NCI-H510A treated with DMSO at 0.1 percent for 48 hours (cell line): ENCODE measurements at places on chromosomes 1 and 21.
A peak's percentile ranks its signal among the peaks of the same experiment; 100 is the strongest.

GRCh38 chr1:61570191-61570590 lies 154.8 kb downstream of the TM2D1 start:
- DNase-seq = no peak

DNA sequence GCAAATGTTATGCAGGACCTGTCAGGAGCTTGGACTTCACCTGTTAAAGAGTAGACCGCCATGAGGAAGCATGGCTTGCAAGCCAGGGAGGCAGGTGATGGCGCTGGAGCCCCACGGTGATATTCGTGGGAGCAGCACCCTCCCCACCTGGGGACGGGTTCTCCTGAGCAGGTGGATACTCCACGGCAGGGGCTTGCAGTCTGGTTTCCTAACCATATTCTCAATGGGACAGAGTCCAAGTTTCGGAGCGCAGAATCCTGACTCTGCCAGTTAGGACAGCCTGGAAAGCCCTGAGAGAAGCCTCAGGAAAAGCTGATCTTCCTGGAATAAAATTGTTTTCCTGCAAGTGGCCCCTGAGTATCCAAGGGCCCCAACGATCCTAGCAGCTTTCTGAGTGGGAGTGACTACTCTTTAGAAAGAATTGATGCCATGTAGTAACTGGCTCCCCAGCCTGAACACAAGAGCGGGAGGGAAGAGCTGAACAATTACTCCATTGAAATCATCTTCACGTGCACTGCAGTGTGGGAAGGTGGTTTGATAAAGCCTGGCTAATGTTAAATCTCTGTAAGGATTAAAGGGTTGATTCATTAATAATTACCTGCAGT lies 146.3 kb upstream of the RAB4A start:
- no peak for DNase-seq

- DNase-seq = peak; percentile 82
Measured at GRCh38 chr1:149888247-149888998, 10.9 kb upstream of the BOLA1 start.

- DNase-seq = no peak
Measured at GRCh38 chr1:67414574-67414973, 15.6 kb downstream of the SERBP1 start.

DNA sequence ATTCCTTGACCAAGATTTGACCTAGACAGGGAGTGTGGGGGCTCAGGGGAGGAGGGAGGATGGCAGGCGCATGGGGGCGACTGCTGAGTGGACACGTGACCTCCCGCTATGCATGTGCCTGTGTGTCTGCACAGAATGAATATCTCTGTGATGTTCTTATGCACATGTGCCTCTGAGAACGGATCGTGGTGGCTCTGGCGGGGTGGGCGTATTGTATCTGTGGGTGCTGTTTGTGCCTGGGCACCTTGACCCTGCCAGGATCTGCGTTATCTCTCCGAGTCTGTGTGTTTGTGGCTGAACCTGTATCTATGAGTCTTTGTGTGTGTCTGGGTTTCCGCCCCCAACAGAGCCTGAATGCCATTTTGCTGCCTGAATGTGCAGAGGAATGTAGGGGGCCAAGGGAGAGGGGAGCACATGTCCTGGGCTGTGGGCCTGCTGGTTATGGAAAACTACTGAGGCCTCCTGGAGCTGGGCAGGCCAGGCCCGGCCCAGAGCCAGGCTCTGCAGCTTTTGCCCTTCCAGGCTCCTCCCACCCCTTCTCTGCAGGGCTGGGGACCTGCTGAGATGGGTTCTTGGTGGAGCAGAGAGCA lies 102.5 kb downstream of the EBNA1BP2 start:
- peak; percentile 51 for DNase-seq

DNA sequence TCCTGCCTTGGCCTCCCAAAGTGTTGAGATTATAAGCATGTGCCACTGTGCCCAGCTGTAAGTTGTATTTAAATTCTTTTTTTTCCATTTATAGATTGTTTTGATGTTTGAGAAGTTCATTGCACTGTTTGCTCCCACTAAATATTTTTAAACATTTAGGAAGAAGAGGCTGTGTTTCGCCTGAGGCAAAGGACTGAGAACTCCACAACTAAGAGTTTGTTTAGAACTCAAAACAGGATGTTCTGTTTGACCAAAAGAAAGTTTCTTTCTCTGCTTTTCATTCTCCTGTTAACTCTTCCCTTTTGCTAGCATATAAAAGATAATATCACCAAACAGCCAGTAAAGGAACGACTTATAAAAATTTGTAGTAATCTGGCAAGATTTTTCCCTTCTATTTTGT lies 87.0 kb downstream of the RUNX1 start:
- no peak for DNase-seq

GRCh38 chr1:117780687-117781475 lies 148.5 kb downstream of the GDAP2 start:
- no peak for DNase-seq

GRCh38 chr1:226154593-226154992 lies 31.9 kb downstream of the ACBD3 start:
- DNase-seq = no peak

- no peak for DNase-seq
Measured at GRCh38 chr21:39004634-39005501, 178.4 kb downstream of the PSMG1 start.

DNA sequence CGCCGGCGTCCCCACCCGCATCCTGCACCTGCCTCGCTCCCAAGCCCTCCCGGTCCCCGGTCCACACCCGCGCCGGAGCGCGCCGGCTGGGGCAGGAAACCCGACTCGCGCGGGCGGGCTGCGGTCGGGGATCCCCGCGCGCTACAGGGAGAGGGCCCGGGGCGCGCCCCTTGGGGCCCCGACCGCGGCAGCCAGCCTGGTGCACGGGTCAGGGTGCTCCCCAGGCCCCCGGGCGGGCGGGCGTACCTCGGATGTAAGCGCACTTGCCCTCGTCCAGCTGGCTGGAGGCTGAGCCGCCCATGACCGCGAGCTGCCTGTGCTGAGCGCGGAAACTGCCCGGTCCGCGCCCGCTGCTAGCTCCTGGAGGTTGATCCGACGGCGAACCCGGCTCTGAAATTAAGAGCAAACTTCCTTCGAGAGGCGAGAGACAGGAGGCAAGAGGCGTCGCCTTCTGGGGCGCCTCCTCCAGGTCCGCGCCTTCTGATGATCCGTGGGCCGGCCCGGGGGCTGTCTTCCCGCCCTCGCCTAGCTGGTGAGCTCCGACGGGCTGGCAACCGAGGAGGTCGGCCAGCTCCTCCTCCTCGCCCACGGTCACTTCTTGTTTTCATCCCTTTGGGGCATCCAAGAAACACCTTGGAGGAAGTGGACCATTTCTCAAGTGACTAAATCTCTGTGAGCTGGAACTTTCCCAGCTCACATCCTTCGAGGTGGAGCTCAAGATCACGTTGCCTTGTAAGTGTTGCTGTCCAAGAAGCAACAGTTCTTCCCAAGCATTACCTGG lies at the start of gene NIBAN1:
Gene NIBAN1, minus strand, starts transcription at position 453 of the 781 bp plus-strand sequence. Its CDS starts 152 bp downstream, at position 301.
- DNase-seq = peak; percentile 36

GRCh38 chr1:169240449-169241232 lies 127.0 kb downstream of the NME7 start:
- no peak for DNase-seq

DNA sequence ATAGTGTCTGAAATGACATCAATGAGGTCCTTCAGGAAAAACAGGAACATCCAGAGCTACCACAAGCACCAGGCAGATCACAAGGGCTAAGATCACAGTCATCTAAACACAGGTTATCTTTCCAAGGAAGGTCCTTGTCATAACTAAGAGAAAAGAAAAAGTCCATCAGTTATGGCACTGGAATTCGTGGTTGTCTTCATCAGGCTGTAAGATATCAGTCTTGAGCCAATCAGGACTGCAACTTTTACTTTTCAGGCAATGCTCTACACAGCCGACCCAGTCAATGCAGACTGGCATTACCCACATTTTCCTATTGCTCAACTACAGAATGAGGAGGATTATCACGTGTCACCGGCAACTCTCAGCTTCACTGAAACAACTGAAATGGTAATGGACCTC lies 26.4 kb downstream of the SORT1 start:
- DNase-seq = no peak

DNA sequence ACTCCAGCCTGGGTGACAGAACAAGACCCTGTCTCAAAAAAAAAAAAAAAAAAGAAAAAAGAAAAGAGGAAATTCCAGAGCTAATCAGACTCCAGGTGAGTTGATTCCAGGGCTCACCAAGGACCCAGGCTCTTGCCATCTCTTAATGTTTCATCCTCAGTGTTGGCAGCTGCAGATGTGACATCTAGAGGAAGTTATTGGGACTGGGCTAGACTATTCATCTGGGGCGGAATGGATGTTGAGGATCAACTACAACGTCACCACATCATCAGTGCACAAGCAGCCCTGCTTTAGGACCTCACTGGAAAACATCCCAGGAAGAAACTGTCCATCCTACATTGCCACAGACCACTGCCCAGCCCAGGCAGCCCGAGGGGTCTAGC lies 28.6 kb upstream of the PARP1 start:
- DNase-seq = peak; percentile 41

- DNase-seq = no peak
Measured at GRCh38 chr1:198575798-198576641, 35.5 kb upstream of the ATP6V1G3 start.

- DNase-seq = no peak
Measured at GRCh38 chr1:228754646-228755268, 19.5 kb downstream of the RHOU start.

- DNase-seq = peak; percentile 12
Measured at GRCh38 chr1:100415498-100415778, 63.1 kb downstream of the CDC14A start.

DNA sequence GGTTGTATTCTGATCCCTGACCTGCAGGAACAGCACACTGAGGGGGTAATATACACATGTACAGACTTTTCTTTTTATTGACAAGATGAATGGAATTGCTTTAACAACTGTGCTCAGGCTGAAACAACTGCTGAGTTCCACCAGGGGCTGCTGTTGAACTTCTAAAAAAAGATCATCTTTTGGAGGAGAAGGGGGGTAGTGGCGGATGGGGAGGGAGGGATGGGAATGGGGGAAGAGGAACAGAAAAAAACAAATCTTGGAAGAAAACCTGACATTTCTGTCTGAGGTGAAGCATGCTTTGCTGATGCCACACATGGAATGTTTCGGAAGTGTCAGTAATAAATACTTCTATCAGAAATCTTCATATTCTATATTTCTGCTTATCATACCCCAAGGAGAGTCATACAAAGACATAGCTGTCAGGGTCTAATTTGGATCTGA lies 75.0 kb downstream of the RWDD3 start:
- peak; percentile 67 for DNase-seq

DNA sequence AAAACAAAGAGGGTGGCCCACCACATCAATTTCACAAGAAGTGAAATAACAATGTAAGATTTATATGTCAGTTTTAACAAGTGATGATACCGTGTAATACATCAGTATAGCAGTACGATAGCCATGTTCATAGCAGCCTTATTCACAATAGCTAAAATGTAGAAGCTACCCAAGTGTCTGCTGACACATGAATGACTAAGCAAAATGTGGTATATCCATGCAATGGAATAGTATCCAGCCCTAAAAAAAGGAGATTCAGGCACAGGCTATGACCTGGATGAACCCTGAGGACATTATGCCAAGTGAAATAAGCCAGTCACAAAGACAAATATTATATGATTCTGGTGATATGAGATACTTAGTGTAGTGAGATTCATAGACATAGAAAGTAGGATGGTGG lies 18.0 kb downstream of the KIF26B start:
- no peak for DNase-seq

DNA sequence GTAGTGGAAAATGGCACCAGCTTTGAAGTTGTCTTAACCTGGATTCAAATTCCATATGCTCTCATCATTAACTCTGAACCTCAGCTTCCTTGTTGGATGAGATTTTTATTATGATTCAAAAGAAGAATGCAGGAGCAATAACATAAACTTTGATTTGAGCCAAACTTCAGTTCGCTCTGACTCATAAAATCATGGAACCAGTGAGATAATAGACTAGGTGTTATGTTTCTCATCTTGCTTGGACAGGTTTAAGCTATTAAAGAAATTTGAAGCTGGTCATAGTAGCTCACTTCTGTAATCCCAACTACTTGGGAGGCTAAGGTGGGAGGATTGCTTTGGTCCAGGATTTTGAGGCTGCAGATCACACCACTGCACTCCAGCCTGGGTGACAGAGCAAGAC lies 172.8 kb downstream of the CLEC20A start:
- DNase-seq = no peak

- DNase-seq = no peak
Measured at GRCh38 chr1:109886827-109887226, 23.8 kb upstream of the CSF1 start.

GRCh38 chr1:154951901-154952657 lies 3.8 kb downstream of the PBXIP1 start:
- no peak for DNase-seq

GRCh38 chr1:12251442-12251841 lies 21.6 kb downstream of the VPS13D start:
- DNase-seq = no peak

GRCh38 chr21:34537838-34538237 lies 25.8 kb upstream of the KCNE1 start:
- no peak for DNase-seq

GRCh38 chr21:26783466-26784195 lies 61.6 kb downstream of the ADAMTS1 start:
- no peak for DNase-seq

GRCh38 chr1:159172614-159173291 lies 1.3 kb downstream of the CADM3 start:
- no peak for DNase-seq

- no peak for DNase-seq
Measured at GRCh38 chr1:58715108-58715507, 15.2 kb upstream of the MYSM1 start.

DNA sequence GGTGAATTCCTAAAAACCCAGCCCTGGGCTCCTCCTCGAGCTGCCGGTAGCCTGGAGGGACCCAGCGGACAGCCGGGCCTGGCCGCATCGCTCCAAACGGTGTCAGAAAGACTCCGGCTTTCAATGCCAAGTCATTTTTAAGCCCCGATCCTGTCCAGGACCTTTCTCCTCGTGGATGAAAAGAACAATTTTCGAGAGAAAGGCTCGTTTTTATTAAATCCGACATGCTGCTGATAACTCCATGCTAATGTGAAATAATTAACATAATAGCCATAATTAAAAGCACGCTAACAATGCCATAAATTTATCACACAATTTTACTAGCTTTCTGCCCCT lies 4.6 kb upstream of the FOXD3 start:
- DNase-seq = no peak

DNA sequence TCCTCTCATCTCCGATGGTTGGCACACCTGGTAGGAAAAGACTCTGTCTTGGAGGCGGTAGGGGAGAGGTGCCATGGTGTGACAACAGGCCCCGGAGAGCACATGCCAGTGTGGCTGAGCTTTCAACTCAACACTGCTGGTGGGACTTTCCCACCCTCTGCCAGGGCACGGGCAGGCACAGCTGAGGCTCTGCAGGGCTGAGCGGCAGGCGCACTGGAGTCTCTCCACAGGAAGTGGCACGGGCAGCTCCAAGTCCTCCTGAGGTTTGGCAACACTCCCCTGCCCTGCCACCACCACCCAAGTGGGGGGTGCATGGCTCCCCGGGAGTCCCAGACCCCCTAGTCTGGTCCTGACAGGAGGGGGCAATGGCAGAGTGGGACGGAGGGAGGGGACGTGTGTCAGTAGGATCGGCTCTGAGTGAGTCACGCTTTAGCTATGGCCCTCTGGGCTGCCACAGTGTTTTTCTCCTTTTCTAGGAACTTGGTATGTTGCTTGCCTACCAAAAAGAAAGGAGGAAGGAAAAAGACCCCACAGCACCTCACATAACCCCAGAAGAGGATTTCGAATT lies 27.3 kb upstream of the EVA1B start:
- DNase-seq = no peak

- DNase-seq = peak; percentile 89
Measured at GRCh38 chr1:23592209-23592892, 33.0 kb upstream of the ID3 start.
